ENCODE measurements at places on chromosomes 4 and X.

DNA sequence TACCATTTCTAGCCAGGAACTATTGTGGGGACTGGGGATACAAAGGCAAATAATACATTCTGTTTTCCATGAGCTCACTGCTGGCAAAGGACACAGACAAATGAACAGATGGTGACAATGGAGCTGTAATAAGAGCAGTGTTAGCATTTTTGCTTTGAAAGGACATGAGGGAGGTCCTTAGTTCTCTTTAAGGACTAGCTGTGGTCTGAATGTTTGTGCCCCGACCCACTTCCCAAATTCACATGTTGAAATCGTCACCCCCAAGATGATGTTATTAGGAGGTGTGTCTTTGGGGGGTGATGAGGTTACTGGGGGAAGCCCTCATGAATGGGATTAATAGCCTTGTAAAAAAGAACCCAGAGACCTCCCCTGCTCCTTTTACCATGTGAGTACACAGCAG is 30.3 kb downstream of the CCNG2 start:
- DNase-seq, result no peak

- no peak for DNase-seq
Measured at GRCh38 chr4:36286481-36286871, 5.1 kb downstream of the DTHD1 start.

DNA sequence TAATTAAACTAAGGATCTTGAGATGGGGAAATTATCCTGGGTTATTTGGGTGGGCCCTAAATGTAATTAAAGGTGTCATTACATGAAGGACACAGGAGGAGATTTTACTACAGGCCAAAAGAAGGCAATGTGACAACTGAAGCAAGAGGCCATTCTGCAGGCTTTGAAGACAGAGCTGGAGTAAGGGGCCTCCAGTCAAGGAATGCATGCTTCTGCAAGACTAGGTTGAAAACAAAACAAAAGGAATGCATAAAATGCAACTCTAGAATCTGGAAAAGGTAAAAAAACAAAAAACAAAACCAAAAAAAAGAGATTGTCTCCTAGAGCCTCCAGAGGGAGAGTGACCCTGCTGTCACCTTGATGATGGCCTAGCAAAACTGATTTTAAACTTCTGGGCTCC is 21.6 kb downstream of the ERVMER34-1 start:
- DNase-seq, result no peak

DNA sequence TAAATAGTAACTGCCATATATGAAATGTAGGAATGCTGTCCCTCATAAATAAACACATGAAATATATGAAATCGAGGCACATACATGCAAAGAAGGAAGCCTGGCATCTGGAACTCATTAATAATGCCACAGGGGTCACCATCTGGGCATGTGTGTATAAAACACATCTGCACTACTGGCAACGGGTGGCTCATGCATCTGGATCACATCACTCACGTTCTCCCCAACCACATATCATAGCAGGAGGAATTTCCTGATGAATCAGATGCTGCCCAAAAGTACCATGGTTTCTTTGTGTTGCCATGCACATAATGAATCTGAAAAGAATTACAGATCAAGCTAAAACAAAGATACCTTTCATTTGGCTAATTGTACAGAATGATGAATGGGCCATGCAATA is 28.6 kb downstream of the RNF175 start:
- DNase-seq, result no peak

- DNase-seq, result no peak
Measured at GRCh38 chr4:20687864-20688263, 12.4 kb upstream of the PACRGL start.

- no peak for DNase-seq
Measured at GRCh38 chr4:151257704-151258103, 19.3 kb upstream of the PRSS48 start.

DNA sequence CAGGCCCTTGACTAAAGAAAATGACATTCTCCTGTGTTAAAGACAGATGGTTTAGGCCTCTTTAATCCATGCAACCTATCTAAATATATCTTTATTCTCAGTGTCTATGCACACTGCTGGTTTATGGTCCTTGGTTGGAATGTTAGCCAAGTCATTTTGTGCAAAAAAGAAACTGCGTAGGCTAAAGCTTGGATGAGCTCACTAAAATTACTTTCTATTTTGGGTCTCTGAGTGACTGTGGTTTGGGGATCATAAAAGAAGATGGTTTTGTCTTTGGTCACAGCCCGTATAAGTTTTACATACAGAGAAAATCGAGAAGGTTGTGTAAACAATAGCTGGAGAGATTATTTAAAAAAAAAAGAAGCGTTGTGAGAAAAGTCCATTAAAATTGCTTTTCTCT is 443.6 kb downstream of the UBE2NL start:
- no peak for DNase-seq

GRCh38 chr4:81369886-81370285 is 101.8 kb downstream of the RASGEF1B start:
- DNase-seq, result no peak

DNA sequence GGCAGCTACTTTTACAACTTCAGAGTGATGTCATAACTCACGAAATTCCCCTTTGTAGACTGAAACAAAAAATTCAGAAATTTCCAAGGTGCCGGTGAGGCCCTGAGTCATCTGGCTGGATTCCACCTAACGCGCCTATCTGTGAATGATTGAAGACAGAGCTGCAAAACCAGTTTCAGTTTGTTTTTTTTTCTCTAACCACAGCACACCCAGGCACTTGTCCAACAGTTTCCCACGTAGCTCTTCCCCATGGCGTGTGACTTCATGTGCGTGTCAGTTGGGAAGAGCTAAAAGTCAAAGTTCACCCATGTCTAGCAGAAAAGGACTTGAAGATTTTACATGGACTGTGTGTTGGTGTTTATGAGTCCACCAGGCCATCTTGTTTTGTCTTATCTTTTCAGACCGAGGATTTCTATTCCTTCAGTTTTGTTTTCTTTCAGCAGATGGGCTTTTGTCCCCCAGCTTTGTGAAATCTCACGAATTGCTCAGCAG is 16.4 kb downstream of the TCEANC start:
- peak; percentile 33 for DNase-seq

- DNase-seq, result no peak
Measured at GRCh38 chr4:107391630-107392028, 328.4 kb downstream of the PAPSS1 start.

DNA sequence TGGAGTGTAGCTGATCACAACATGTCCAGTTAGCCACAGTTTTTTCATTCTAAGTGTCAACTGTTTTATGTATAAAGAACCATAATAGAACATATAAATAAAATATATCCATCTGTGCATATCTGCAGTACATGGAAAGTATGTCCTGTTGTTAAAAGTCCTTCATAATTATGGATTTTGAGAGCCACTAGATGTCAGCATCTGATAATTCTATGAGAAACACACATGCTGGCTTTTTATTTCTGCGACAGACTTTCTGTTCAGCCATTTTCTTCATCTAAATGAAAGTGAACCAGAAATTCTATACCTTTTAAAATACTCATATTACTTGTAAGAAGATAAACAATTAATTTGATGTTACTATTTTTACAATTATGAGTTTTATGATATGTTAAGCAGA is 251.5 kb downstream of the GPM6A start:
- no peak for DNase-seq

- DNase-seq, result no peak
Measured at GRCh38 chr4:109022961-109023360, 260.1 kb upstream of the ETNPPL start.

- no peak for DNase-seq
Measured at GRCh38 chr4:151712777-151713176, 48.0 kb downstream of the GATB start.

GRCh38 chr4:164207460-164207859 is 546.5 kb upstream of the SMIM31 start:
- DNase-seq, result no peak

GRCh38 chrX:15497865-15498264 is 2.7 kb upstream of the BMX start:
- DNase-seq, result peak; percentile 44

DNA sequence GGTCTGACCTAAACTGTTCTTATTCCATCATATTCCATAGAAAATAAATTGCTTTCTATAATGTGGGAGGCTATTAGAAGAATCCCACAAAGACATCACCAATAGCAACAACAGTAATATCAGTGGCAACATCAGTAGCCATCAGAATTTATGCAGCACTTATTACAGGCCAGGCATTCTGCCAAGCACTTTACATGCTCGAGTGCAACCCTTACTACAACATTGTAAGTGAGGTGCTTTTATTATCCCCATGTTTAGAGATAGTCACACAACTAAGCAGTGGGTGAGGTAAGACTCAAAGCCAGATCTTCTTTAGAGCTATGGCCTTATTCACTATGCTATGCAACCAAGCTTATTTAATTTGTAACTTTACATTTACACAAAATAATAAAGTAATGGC is 317.1 kb upstream of the BMP3 start:
- no peak for DNase-seq

- no peak for DNase-seq
Measured at GRCh38 chr4:1723131-1723801, 1.9 kb downstream of the TACC3 start.

GRCh38 chr4:31467781-31468180 is 747.6 kb downstream of the PCDH7 start:
- DNase-seq, result no peak

GRCh38 chr4:3486541-3487540 is 23.7 kb downstream of the DOK7 start:
- no peak for DNase-seq

DNA sequence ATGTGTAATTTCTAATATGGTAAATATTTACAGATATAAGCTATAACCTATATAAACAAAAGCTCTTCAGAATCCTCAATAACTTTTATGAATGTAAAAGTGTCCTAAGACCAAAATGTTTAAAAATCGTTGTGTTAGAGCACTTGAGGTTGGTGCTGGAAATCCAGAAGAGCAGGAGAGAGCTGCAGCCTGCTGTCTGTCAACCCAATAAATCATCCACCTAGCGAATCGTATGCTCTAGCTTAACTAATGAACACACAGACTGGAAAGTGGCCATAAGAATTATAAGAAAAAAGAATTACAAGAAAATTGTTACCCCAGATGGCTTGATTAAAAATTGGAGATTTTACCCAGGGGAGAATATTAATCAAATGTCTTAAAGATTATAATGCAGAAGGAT is 17.0 kb downstream of the CFAP97 start:
- DNase-seq, result no peak

DNA sequence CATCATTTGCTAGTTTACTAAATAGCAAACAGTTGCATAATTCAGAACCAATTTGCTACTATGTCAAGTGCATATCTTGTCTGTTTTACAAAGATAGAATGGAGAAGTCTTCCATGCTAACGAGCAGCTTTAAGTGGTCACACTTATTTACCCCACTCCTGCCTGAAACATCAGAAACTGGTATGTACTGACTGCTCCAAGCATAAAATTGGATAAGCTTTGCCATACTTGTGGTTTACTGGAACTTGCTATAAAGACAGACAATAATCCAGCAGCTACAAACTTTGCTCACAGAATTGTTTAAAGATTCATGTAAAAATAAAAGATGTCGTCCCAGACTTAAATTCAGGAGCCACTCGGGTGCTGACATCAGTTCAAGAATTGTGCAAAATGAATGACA is 13.3 kb upstream of the CDKL2 start:
- DNase-seq, result no peak

GRCh38 chr4:159374749-159375530 is 272.1 kb downstream of the RAPGEF2 start:
- no peak for DNase-seq

GRCh38 chr4:86841309-86841708 is 7.9 kb downstream of the SLC10A6 start:
- no peak for DNase-seq

DNA sequence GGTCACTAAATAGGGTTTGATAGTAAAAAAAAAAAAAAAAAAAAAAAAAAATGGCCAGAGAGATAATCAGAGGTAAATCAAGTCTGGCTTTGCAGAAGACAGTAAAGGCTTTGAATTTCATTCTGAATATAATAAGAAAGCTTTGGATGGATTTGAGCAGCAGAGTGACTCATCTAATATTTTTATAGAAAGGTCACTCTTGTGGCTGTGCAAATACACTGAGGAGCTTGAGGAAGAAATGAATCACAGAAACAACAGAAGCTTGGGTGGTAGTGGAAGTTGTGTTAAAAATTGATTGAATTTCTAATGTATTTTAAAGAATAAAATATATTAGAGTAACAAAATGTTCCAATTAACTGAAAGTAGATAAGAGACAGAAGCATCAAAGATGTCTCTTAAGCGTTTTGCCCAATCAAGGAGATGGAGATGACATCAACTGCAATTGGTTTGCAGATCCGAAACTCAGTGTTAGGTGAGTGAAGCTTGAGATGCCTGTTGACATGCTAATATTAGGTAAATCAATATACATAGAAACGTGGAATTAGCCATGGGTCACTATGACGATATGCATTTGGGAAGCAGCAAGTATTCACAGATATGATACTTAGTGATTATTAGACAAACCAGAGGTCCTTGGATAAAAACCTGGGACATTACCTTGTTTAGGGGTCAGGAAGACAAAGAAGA is 280.5 kb downstream of the GPM6A start:
- DNase-seq, result no peak

DNA sequence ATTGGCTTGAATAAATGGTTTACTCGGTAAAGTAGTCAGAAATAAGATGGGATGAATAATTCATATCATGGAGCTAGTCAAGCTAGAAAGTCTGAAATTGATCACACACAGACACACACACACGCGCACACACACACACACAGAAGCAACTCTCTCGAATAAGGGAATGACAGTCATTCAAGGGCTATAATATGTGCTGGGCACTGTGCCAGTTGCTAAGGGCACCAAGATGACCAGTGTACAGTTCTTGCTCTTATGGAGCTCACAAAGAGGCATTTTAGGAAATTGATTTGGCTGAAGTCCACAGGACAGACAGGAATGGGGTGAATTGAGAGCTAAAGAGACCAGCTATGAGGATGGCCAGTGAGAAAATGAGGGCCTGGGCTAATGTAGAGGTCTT is 34.2 kb upstream of the SH3D19 start:
- DNase-seq, result no peak

GRCh38 chr4:53800741-53801140 is 209.5 kb upstream of the LNX1 start:
- no peak for DNase-seq

DNA sequence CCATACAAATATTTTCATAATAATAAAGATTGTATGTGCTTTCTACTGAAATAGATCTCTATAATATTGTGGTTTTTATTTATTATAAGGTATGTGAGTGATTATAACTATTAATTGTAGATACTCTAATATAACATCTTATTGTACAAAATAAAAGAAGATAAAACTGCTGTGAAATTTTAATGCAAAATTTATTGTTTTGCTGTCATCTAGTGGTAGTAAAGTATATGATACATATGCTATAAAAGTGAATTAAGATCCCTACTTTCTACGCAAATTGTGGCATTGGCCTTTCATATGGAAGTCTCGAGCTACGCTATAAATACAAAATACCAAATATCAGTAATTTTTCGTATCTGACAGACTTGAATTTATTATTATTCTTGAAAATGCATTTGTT is 19.3 kb downstream of the YIPF7 start:
- DNase-seq, result no peak

DNA sequence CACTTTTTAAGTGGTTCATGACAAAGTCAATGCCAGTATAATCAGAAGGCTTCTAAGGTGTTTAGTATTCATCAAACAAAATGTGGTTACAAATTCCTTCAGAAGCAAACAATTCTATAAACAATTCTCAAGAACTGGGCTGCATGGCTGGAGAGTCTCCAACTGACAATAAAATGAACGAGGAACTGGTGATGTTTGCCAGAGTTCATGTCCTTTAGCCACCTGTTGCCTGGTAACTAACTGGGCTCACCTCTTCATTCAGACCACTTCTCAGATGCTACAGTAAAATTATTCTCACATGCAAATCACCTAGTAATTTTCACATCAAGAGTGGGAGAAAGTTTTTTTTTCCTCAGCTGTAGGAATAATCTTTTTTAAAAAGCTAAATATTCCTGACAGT is 53.3 kb downstream of the CAMK2D start:
- no peak for DNase-seq

- DNase-seq, result no peak
Measured at GRCh38 chr4:99845708-99846469, 29.3 kb downstream of the DAPP1 start.
